Activated T-cell treated with anti-CD3 and anti-CD28 coated beads, Interleukin-2, amount 50 U/mL, for 48 hours (primary cell): ENCODE measurements at places on chromosomes 2 and 18.

GRCh38 chr2:195150819-195151218, 506.2 kb upstream of the SLC39A10 start:
- DNase-seq: no peak

DNA sequence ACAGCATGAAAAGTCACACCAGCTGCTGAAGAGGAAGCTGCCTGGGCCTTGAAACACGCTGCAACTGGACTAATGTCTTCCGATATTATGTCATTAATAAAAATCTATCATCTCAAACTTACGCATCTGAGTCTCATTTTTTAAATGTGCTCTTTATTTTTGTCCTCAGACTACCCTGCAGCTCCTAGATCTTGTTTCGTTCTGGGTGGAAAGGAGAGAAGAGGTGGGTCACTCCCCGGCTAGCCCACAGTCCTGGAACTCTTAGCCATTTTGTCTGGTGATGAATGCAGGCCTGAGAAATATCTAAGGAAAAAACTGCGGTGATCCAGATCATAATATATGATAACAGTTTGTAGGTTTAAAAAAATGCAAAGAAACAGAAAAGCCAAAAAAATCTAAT, 73.3 kb downstream of the TXNL1 start:
- no peak for DNase-seq

- no peak for DNase-seq
Measured at GRCh38 chr18:40272630-40273231, 1682.3 kb upstream of the PIK3C3 start.

GRCh38 chr2:109531896-109532727, 81.7 kb downstream of the SEPTIN10 start:
- DNase-seq: no peak

- no peak for DNase-seq
Measured at GRCh38 chr2:143988082-143988481, 531.8 kb downstream of the ZEB2 start.

GRCh38 chr2:52919673-52920072, 847.9 kb upstream of the CHAC2 start:
- no peak for DNase-seq

- peak; percentile 72 for DNase-seq
Measured at GRCh38 chr18:54149078-54149697, 75.3 kb downstream of the MBD2 start.

- DNase-seq: no peak
Measured at GRCh38 chr2:23289671-23290070, 95.3 kb upstream of the KLHL29 start.
